ENCODE measurements at places on chromosomes 2 and 18. TPM values are rescaled to one million over a fixed set of nuclear protein-coding genes. Genes with fewer than 3 reads are reported as not detected.

GRCh38 chr2:235638541-235639427, 144.9 kb downstream of the AGAP1 start:
- no peak for DNase-seq

SULT1C2 gene
- 235 TPM for total RNA-seq

AOX1 gene
- 18.0 TPM for total RNA-seq

DNA sequence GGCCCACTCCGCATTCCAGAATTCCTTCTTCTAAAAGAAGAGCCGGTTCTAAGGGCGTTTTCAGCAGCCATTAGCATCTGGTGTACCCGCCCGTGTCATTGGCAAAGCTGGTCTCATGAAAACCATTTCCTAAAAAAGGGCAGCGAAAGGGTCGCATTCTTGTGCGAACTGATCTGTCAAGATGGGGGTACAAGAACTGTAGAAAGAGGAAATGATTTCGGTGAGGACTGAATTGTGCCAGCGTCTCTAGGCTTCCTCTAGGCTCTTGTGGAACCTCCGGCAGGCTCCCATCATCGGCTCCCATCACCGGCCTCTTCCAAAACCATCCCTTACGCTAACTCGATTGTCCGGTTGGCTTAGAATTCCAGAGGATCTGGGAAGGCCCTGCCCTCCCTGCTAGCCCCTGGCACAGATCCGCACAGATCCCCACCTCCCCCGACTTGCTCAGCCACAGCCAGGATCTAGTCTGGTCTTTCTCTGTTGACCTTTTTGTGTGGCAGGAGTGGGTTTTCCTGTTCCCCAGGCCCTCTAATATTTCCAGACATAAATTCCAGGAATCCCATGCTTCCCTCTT, 1.3 kb downstream of the RAB31 start:
- DNase-seq: no peak

GRCh38 chr2:84870306-84870705, 10.6 kb downstream of the TRABD2A start:
- no peak for DNase-seq

GRCh38 chr2:183068561-183068960, 10.0 kb upstream of the DUSP19 start:
- DNase-seq: no peak

DNA sequence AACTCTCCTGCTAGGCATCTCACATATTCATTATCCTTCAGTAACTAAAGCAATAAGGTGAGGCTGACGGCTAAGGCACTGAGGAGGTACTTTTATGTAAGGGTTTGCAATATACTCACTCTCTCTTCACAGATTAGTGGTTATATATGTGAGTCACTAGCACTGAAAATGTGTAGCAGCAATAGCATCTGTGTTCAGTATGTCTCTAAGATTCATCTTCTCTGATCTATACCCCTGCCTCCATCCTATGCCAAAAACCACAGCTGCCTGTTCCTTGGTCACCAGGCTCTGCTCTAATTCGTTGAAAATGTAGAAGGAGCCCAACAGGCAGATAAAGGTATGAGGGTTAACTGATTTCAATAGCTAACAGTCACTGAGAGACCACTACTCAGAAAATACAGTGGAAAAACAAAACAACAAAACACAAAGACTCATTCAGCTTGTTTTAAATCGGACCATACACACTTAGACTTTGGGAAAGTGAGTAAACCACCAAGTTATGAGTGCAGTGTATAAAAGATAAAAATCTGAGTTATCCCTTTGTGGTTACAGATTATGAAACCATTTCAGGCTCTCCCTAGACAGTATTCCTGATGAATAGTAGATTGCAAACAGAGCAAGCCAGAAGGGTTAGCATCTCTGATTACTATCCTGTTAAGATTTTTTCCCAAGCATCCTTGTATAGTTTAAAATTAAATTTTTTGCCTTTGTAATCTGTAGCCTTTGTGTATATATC, 75.3 kb upstream of the CYP26B1 start:
- no peak for DNase-seq

ALPG gene
- total RNA-seq: not detected

DNA sequence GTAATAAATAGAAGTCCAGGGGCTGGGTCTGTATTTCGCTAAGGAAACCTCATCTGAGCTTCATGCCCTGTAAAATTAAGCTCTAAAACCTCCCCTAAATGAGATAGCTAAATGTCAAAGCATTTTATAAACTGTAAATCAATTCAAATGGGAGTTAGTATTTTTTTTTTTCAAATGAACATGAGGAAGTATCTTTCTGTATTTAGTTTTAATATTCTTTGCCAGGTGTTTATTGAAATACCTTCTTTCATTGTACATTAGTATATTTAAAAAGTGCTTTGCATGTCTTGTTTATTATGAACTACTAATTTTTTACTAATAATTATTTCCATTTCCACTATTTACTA, 47.7 kb downstream of the ATIC start:
- no peak for DNase-seq

DNA sequence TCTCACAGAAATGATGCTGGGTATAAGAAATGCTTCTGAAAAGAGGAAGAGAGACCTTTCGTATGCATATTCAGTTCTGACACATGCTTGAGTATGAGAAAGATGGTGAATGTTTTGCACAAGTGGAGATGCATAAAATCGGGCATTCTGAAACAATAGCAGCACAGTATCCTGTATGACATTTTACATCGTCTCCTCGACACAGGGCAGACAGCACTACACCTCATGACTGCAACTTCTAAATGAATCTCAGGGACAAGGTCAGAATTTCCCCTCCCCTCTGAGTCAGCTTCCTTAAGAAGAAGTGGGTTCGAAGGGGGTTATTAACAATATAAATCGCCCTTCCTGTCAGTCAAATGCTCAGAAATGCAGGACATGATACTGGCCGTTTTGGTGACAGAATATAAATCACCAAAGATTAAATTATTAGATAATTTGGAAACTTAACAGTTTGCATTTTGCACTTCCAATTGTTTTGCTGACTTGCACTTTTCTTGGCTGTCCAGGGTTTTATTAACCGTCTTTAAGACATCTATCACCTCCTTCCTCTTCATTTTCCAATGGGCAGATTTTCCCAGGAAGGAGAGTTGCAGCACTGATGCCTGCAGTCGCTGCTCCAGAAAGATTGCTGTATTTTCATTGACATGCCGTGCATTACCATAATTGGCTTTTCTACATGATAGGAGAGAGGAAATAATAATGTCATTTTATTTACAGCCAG, 57.2 kb downstream of the TSHZ1 start:
- no peak for DNase-seq

LYG1 gene
- not detected for total RNA-seq

DNA sequence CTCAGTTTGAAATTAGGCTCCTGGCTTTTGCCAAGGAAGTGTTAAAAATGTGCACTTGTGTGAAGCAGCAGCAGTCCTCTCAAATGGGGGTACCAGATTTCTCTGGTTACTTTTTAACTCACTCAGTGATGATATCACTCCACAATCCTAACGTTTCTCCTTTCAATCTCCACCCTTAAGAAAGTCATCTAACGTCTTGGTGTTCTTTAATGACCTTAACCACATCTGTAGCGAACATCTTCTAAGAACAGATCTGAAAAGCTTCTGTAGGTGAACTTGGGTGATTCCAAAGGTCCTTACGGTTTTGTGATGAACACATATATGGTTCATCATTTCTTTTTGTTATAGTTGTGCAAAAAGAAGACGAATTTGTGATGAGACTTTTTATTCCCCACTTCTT, 73.2 kb downstream of the DOCK10 start:
- DNase-seq: no peak

IMP4 gene
- total RNA-seq: 31.8 TPM

DNA sequence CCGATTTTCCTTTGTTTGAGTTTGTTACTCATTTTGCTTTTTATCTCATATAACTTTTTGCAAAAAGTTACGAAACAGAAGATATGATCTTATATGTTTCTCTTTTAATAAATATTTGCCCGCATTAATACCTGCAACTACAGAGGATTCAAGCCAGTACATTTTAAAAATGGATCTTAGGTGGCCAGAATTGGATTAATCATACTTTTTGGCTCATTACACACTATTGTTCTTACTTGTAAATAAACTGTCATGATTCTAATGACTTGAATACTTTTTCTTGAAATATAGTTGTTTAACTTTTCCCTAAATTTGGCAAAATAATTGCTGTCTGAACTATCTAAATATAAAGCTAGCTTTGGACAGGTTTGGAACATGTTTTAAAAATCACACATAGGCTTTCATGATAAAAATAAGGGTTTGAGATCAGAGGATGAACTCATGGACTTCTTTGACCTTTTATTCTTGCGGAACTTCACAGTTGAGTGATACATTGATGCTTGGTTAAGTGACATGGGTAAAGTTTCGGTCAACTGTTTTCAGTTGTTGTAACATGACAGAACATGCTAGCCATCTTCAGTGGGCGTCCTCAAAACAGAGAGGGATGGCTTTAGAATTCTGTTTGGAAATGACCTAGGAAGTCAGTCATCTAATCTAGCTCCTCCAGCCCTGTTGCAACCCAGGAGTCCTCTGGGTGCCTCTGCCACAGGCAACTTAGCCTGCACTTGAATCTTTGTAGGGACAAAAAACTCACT, 44.5 kb downstream of the LTBP1 start:
- no peak for DNase-seq

- DNase-seq: no peak
Observed at GRCh38 chr2:26892133-26892532, 44.2 kb downstream of the DPYSL5 start.

CCDC88A gene
- 95.1 TPM for total RNA-seq

SKOR2 gene
- not detected for total RNA-seq

DNA sequence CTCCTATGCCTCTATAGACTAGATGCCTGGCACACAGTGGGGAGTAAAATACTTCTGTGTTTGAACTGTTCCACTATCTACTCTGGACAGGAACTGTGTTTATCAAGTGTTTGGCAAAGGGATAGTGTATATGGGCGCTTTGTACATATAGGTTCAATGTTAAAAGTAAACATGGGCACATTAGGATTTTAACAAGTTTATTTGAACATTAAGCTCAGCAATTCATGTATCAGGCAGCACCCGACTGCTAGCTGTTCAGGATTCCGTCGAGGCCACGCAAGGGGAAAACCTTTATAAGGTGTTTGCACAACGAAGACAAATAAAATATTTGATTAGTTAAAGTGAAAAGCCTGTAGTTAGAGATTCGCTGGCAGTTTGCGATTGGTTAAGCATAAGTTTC, 43.4 kb upstream of the ROCK2 start:
- DNase-seq: peak; percentile 80

- DNase-seq: no peak
Observed at GRCh38 chr2:30683236-30683956, 123.8 kb downstream of the CAPN13 start.

FIGN gene
- total RNA-seq: 1.2 TPM

DNA sequence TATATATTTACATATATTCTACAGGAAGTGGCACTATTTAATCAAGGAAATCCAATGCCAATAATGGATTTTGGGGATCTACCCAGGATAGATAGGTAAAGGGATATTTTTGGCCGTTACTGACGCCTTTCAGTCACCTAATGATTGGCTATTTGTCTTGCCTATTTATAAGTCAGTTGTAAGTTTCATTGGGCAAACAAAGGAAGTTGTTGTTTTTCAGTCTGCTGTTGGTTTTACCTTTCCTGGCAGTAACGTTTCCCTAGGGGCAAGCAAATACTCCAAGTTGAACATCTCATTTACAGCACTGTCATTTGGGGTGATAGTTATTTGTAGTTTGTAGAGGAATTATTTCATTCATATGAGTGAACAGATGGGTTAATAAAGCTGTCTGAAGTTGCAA, 17.0 kb upstream of the LANCL1 start:
- no peak for DNase-seq

DNA sequence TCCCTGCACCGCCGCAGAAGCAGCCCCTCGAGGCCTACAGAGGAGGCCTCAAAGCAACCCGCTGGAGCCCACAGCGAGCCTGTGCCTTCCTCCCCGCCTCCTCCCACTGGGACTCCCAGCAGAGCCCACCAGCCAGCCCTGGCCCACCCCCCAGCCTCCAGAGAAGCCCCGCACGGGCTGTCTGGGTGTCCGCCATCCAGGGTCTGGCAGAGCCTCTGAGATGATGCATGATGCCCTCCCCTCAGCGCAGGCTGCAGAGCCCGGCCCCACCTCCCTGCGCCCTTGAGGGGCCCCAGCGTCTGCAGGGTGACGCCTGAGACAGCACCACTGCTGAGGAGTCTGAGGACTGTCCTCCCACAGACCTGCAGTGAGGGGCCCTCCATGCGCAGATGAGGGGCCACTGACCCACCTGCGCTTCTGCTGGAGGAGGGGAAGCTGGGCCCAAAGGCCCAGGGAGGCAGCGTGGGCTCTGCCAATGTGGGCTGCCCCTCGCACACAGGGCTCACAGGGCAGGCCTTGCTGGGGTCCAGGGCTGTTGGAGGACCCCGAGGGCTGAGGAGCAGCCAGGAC, 31.2 kb downstream of the GPC1 start:
- DNase-seq: peak; percentile 26

- DNase-seq: no peak
Observed at GRCh38 chr2:1868683-1869141, 124.4 kb upstream of the PXDN start.

DNA sequence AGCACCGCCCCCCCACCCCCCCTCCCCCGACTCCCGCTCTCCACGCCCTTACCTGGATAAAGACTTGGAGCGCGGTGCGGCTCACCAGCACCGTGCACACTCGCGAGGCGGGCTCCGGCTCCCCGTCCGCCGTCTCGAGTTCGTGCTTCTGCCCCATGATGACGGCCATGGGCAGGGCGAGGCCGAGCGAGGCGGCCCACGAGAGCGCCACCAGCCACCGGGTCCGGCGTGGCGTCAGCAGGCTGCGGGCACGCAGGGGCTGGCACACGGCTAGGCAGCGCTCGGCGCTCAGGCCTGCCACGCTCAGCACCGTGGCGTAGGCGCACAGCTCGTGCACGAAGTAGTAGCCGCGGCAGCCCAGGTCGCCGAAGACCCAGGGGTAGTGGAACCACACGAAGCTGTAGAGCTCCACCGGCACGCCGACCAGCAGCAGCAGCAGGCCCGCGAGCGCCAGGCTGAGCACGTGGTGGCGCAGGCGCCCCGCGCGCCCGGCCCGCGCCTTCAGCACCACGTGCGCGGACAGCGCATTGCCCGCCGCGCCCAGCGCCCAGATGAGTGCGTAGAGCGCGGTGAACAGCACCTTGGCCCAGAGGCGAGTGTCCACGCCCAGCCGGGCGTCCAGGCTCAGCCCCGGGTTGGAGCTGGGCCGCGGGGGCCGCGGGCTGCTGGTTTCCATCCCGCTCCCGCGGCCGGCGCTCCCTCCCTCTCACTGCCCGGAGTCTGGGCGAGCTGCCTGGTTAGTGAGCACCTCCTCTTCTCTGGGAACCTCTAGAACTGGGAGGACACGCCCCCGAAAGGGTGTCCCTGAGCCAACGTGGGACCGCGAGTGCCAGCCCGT, at the start of gene NTSR2:
Gene NTSR2, minus strand, starts transcription at position 742 of the 838 bp plus-strand sequence. Its CDS starts 66 bp downstream, at position 676.
- peak; percentile 91 for DNase-seq

POMC gene
- not detected for total RNA-seq

B3GNT2 gene
- 43.9 TPM for total RNA-seq

GRCh38 chr2:120253021-120253882, 600 bp downstream of the RALB start:
- DNase-seq: peak; percentile 79

GRCh38 chr2:238120463-238121298, 17.8 kb upstream of the KLHL30 start:
- DNase-seq: no peak

- DNase-seq: peak; percentile 59
Observed at GRCh38 chr2:19035238-19035637, 323.2 kb downstream of the OSR1 start.

- no peak for DNase-seq
Observed at GRCh38 chr18:44136326-44136725, 544.4 kb upstream of the SETBP1 start.

- no peak for DNase-seq
Observed at GRCh38 chr2:110847651-110848050, 115.3 kb downstream of the ACOXL start.

- DNase-seq: no peak
Observed at GRCh38 chr2:231296401-231296974, 98.1 kb downstream of the ARMC9 start.
